ENCODE measurements at places on chromosomes 4 and X.

- H3K4me3 ChIP-seq = peak overlapping the region; percentile 65
- H3K4me1 ChIP-seq = no peaks in the 10 kb centered on the region
- no peaks in the 10 kb centered on the region for H3K27me3 ChIP-seq
- DNase-seq = no peak
- H3K36me3 ChIP-seq = no peaks in the 10 kb centered on the region
- peak overlapping the region; percentile 78 for H3K27ac ChIP-seq
These were observed 424 bp downstream of the SATL1 start for GRCh38 chrX:85243155-85243554.

DNA sequence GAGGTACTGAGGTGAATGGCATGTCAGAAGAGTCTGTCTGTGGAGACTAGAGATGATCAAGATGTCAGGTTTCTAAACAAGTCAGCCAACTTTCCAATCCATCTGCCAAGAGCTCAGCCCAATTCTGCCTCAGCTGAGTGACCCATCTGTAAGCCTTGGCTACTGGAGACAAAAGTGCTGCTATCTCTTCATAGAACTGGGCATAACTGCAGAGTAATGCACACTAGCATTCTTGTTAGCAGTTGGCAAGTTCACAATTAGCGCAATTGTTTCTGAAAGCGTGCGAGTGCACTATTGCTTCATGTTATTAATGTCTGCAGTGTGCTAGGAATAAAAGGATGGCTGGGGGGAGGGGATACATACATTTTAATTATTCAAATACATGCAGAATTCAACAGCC is 32.9 kb upstream of the SH3D19 start:
- DNase-seq = no peak
- H3K27me3 ChIP-seq = no peaks in the 10 kb centered on the region
- H3K4me1 ChIP-seq = no peaks in the 10 kb centered on the region
- H3K27ac ChIP-seq = no peak overlapping the region

DNA sequence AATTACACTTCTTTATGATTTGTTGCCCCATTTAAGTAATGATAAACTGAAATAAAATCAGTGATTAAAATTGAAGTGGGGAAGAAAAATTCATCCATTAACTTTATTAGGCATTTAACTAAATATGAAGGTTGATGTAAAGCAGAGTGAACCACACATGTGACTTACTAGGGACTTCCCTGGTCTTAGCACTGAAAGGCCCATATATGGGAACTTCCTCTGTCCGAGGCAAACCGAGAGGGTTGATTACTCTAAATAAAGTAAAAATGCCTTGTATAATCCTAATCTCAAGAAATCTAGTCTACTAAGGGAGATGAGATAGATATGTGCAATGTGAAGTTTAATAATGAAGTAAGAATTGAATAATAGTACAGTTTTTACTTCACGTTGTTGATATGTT is 403.9 kb upstream of the RPS6KA3 start:
- H3K4me1 ChIP-seq = no peaks in the 10 kb centered on the region
- no peak overlapping the region for H3K27ac ChIP-seq
- H3K4me3 ChIP-seq = no peak overlapping the region
- no peak for DNase-seq
- no peaks in the 10 kb centered on the region for H3K27me3 ChIP-seq

DNA sequence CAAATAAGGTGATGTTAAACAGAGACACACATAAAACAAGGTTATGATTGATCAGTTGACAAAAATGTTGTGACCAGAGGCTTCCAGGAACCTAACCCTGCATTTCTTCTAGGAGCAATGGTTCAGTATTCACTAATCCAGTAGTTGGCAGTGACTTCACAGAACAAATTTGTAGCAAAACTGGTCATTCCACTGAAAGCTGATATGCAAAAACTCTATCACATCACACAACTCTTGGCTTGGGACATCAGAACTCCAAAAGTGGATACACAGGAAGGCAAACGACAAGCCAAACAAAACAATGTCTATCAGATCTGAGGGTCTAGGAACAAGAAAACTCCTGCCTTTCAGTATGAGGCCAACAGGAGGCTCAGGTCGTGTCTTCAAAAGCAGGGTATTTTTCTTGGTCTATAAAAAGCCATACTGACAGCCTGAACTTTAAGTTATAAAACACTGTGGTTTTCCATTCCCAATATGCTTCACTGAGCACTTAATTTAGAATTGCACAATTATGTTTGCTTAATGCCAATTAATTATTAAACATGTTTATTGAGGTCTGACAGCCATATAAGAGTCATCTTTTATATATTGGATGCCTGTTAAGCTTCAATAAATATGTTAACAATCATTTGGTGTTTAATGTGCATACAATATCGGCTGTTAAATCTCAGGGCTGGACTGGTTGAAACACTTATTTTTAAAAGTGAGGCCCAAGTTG is 45.6 kb downstream of the SOD3 start:
- no peak overlapping the region for H3K4me3 ChIP-seq
- DNase-seq = no peak
- H3K27me3 ChIP-seq = no peaks in the 10 kb centered on the region
- H3K27ac ChIP-seq = no peak overlapping the region
- no peaks in the 10 kb centered on the region for H3K36me3 ChIP-seq

DNA sequence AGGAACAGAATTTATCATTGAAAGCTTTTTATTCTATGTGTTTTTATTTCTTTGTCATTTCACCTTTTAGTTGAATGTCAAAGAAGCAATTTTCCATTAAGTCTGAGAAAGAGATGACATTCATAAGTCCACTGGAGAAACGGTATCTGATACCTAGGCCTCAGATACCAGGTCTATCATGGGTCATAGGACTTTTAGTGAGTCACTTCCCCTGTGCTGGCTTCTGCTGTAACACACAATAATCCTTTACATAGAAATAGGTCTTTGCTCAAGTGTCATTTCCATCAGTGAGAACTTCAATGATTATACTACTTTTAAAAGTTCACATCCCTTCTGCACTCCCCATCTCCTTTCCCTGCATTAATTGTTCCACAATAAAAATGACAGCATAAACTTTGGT is 125.5 kb upstream of the ARMCX2 start:
- H3K4me1 ChIP-seq = no peaks in the 10 kb centered on the region
- peaks cover 21% of the 10 kb centered on the region for H3K27me3 ChIP-seq
- H3K4me3 ChIP-seq = no peak overlapping the region
- no peak overlapping the region for H3K27ac ChIP-seq
- no peak for DNase-seq
- no peaks in the 10 kb centered on the region for H3K36me3 ChIP-seq

DNA sequence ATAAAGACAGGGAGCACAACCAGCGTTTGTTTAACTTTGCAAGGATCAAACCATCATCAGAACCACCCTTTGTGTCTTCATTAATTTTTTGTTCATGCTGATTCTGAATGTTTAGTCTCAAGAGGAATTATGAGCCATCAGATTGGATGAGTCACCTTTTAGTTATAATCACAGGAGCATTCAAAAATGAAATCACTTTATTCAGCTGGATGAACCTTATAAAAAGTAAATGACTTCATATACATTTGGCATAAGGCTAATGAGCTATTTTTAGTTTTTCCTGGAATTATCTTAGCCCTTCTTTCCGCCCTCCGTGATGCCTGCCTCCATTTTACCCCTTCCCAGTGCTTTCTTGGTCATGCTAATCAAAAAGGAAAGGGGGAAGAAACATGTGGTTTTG is 103.6 kb downstream of the SORBS2 start:
- no peak overlapping the region for H3K4me3 ChIP-seq
- DNase-seq = no peak
- no peaks in the 10 kb centered on the region for H3K27me3 ChIP-seq
- no peaks in the 10 kb centered on the region for H3K36me3 ChIP-seq
- no peak overlapping the region for H3K27ac ChIP-seq

DNA sequence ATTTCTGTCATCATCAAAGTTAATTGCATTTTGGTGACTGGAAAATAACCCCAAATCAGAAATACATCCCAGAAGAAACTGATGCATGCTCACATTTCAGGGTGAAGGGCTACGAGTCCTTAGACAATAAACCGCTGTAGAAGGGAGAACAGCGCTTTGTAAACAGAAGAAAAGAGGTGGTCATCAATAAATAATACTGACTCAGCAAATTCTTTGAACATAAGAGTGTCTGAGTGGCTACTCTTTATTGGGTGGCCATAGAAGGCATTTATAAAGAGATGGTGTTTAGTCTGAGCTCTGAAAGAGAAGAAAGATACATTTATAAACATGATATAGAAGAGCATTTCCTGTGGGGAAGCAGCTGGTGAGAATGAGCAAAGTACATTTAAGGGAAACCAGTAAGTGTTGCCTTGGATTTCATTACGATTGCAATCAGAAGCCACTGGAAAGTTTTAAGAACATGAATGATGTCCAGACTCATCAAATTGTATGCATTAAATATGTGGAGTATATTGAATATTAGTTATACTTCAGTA is 246.9 kb upstream of the GIMD1 start:
- H3K27me3 ChIP-seq = no peaks in the 10 kb centered on the region
- no peaks in the 10 kb centered on the region for H3K36me3 ChIP-seq
- H3K4me1 ChIP-seq = no peaks in the 10 kb centered on the region
- DNase-seq = no peak
- no peak overlapping the region for H3K4me3 ChIP-seq

GRCh38 chr4:13483768-13484121 is 395 bp downstream of the RAB28 start:
- peak overlapping the region; percentile 91 for H3K27ac ChIP-seq
- DNase-seq = no peak
- no peaks in the 10 kb centered on the region for H3K4me1 ChIP-seq
- peaks cover 2% of the 10 kb centered on the region for H3K27me3 ChIP-seq

GRCh38 chr4:149055624-149056023 is 613.4 kb upstream of the NR3C2 start:
- H3K27ac ChIP-seq = no peak overlapping the region
- H3K36me3 ChIP-seq = no peaks in the 10 kb centered on the region
- H3K27me3 ChIP-seq = no peaks in the 10 kb centered on the region
- no peaks in the 10 kb centered on the region for H3K4me1 ChIP-seq
- H3K4me3 ChIP-seq = no peak overlapping the region
